ENCODE measurements at places on chromosomes 12 and 14.

DNA sequence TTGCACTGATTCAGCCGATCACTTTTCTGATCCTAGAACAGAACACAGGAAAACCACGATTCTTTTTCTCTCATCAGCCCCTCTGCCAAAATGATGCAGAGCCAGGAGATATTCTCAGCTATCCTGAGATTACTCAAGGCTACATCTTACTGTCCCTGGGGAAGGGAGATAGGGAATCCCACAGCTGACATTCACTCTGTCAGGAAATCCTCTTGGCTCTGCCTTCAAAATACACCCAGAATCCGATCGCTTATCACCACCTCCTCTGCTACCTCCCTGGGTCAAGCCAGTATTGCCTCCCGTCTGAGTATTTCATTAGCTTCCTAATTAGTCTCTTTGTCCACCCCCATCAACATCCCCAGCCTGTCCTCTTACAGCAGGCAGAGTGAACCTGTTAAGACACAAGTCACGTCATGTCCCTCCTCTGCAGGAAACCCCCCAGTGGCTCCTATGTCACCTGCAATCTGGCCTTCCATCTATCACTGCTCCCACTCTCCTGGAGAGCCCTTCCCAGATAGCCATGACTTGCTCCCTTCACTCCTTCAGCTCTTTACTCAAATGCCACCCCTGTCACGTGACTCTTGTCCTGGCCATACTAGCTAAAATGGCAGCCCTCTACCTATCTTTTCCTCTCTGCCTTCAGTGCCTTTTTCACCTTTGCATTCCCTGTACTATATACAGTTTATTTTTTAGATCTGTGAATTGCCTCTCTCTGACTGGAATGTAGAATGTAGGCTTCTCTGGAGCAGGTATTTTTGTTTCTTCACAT lies 70.3 kb downstream of the GALNT4 start:
- no peak for DNase-seq

- DNase-seq: no peak
These were observed 135.3 kb downstream of the AEBP2 start for GRCh38 chr12:19574601-19575000.

DNA sequence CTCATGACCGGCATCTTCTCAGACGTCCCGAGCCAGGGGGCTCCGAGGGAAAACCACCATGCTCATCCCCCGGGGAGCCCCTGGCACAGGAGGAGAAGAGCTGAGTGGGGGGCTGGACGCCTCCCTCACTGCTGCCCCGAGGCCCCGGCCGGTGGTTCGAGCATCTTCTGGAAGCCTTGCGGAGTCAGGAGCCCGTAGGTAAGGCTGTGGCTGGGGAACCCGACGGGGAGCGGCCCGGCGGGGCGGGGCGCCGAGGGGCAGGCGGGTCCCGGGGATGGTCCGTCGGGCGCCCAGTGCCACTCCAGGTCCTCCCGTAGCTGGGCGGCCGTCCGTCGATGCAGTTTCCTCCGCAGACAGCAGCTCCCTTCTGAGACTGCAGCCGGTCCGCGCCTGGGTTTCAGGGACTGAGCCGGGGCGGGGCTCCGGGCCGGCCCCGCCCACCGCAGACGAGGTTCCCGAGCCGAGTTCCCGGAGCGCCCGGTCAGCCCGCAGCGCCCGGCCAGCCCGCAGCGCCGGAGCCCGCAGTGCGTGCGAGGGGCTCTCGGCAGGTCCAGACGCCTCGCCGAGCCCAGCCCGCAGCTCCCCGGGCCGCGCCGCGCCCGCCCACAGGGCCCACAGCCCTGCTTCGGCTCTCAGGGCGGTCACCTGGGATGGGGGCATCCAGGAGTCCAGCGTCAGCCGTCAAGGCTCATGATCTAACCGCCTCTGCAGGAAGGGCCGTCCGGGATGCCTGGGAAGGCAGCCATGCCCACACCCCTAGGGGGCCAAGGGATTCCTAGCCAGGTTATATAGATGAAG lies at the start of gene PGF:
Gene PGF (minus strand): TSS at position 369 of the 798 bp plus-strand sequence. CDS start 355 bp downstream, at position 14.
- DNase-seq: no peak

- DNase-seq: no peak
These were observed 36.8 kb downstream of the CDC42BPB start for GRCh38 chr14:103020271-103021170.

GRCh38 chr14:91899806-91900205 lies 32.5 kb upstream of the TC2N start:
- no peak for DNase-seq
